ENCODE measurements at places on chromosomes 1 and 21. TPM values are rescaled to one million over a fixed set of nuclear protein-coding genes. Genes with fewer than 3 reads are reported as not detected.

Gene TP73
- total RNA-seq, result 2.7 TPM

Gene KLF17
- 0.26 TPM for total RNA-seq

Gene LENEP
- total RNA-seq, result not detected

Gene HIVEP3
- 15.6 TPM for total RNA-seq

Gene COL6A2
- total RNA-seq, result 405 TPM

Gene FAAH
- 25.8 TPM for total RNA-seq

Gene OR2M3
- not detected for total RNA-seq

DNA sequence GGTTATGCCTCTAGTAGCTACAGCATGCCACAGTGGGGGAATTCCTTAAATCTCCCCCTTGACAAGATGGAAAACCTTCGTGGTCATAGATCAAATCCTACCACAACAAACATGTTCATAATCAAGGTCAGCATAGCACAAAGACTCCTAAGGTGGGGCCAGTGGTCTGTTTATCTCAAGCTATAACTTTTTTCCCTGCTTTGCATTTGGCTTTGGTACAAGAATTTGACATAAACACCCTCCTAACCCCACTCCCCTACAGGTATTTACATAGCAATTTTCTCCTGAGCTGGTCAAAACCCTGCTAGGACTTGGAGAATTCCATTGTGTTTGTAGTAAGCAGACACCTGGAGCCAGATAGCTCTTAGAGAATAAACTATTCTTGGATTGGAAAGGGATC, 58.5 kb downstream of the HIVEP3 start:
- no peak for DNase-seq

DNA sequence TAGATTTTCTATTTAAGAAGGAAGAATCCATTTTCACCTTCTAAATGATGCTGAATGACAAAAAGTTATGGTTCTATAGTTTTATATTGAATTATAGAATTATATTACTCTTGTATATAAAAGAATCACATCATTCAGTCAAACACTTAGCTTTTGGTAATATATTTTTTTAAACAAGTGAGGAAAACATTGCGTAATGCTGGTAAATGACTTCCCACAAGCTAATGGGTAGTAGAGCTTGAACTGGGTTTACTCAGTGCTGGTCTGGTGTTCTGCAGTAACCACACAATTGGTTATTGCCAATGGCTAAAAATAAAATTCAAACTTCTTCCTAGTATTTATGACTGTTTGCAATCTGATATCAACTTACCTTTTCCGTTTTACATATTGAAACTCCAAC, 10.6 kb upstream of the GIPC2 start:
- no peak for DNase-seq

- DNase-seq, result no peak
These were observed 202.9 kb upstream of the FGGY start for GRCh38 chr1:59094001-59094400.

DNA sequence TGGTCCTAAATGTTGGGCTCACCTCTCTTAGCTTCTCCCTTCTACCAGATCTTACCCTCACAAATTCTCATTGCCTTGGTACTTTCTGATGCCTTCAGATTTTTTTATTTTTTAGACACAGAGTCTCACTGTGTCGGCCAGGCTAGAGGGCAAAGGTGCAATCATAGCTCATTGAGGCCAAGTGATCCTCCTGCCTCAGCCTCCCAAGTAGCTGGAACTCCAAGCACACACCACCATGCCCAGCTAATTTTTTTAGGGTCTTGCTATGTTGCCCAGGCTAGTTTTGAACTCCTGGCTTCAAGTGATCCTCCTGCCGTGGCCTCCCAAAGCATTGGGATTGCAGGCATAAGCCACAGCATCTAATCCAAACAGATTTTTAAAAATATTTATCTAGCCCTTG, 69.4 kb downstream of the ZSWIM5 start:
- DNase-seq, result no peak

Data from left lung (tissue), 14 donors.